ENCODE measurements at places on chromosomes 3 and 15. TPM values are rescaled to one million over a fixed set of nuclear protein-coding genes. Genes with fewer than 3 reads are reported as not detected.

The CTDSPL2 gene
- 43.5 TPM for total RNA-seq

DNA sequence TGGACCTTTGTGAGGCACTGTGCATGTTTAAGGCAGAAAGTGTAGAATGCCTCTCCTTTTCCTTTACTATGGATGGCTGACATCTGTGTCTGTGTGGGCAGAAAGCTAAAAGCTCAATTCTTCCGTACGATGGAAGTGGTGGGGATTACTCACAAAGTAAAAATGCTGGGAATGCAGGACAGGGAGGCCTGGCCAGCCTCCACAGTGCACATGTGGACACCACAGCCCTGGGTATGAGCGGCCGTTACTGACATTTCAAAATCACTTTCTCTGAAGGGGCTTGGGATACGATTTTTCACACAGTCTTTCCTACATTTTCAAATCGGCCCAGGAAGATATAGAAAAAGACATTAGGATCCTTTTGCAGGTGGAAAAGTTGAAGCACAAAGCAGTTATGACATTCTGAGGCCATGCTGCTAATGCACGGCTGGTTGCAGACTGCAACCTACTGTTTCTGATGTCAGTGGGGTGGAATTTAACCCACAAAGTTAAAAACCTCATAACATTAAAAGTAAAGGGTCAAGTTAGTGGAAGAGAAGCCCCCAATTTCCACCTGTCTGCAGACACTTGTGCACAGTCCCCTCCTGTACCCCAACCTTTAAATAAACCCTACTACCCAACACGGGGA is 27.9 kb downstream of the EHD4 start:
- peak; percentile 66 for DNase-seq

- DNase-seq: no peak
Measured at GRCh38 chr3:188353426-188353825, 199.5 kb downstream of the LPP start.

DNA sequence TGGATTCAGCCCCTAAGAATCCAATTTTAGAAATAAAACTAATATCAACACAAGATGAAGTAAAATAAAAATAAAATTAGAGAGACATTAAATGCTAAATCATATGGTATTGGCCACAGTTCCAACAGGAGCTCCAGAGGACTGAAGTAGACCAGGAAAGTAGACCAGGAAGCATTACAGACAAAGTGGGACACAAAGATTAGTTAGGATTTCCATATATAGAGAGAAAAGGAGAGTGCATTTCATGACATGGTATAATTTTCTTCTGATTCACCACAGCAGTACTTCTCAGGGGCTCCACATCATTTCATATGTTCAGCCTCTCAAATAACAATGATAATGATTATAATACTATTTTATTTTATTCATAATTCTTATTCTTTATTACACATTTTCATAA is 18.3 kb downstream of the FGF7 start:
- DNase-seq: no peak

DNA sequence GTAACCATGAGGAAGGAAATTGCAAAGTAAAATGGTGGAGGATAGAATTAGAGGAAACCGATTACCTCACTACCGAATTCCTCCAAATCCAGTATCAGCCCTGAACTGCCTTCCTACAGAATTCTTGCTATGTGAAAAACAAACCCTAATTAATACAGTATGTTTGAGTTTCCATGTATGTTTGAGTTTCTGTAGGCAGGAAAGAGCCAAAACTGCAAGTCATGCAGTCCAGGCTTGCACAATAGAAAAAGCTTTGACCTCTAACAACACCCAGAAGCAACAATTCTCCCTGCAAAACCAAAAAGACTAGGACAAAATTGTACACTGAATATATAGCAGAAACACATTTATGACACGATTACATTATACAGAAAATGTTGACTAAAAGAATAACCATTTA is 614.8 kb downstream of the DIPK2A start:
- DNase-seq: no peak

GRCh38 chr3:73924048-73924447 is 299.3 kb upstream of the PDZRN3 start:
- no peak for DNase-seq

Measured in Caki2 (cell line).